Fibroblast of lung (primary cell): ENCODE measurements at places on chromosomes 1 and 21. TPM values are rescaled to one million over a fixed set of nuclear protein-coding genes. Genes with fewer than 3 reads are reported as not detected.
A peak's percentile ranks its signal among the peaks of the same experiment; 100 is the strongest.

SLC25A34 gene
- 0.23 and 0.35 TPM in 2 replicates for polyA plus RNA-seq

GPX7 gene
- 11.6 and 28.9 TPM in 2 replicates for polyA plus RNA-seq

CRYBG2 gene
- polyA plus RNA-seq: not detected in 2 replicates

GPATCH2 gene
- polyA plus RNA-seq: 7.8 and 10.5 TPM in 2 replicates

FCRLB gene
- 0.45 and 1.1 TPM in 2 replicates for polyA plus RNA-seq

KANK4 gene
- polyA plus RNA-seq: not detected in 2 replicates

KCND3 gene
- 0.42 and 9.3 TPM in 2 replicates for polyA plus RNA-seq

- DNase-seq: no peak
These were observed 8.3 kb upstream of the TINAGL1 start for GRCh38 chr1:31567956-31568570.

DNA sequence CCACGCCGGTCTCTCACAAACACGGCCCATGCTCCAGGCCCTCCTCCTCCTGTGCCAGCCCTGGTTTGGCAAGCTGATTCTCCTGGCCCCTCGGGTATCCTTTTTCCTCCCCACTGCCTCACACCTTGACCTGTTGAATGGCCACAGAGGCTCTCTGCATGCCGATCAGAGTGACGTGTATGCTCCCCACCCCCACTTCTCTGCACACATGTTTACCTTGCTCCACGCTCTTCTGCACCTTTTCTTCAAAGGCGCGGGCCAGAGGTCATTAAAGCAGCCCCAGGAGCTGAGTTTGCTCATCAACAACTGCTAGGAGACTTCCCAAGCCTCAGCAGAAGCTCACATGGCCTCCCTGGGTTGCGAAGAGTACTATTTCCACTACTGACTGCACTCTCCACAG is 139.3 kb upstream of the EDN2 start:
- no peak for DNase-seq

GRCh38 chr21:46634966-46635323 is 529 bp upstream of the PRMT2 start:
- peak; percentile 93 for DNase-seq

GRCh38 chr1:154335025-154335714 is 9.8 kb downstream of the ATP8B2 start:
- peak; percentile 70 for DNase-seq

- peak; percentile 21 for DNase-seq
These were observed 478 bp upstream of the PRDM2 start for GRCh38 chr1:13699510-13699909.

DNA sequence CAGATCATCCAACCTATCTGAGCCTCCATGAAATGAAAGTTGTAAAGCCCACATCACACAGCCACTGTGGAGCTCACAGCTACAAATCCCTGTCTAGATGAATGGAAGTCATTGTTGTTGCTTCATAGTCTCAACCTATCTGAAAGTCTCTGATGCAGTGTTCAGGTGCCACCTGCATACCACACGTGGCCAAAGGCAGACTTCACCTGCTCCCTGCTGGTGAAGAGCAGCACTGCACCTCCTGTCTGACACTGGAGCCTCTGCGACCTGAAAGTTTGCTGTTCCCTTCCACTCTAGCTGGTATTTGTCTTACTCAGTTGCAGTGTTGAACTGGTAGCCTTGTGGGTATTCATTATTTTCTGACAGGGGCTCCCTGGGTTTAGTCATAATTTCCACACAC is 18.4 kb downstream of the LORICRIN start:
- no peak for DNase-seq

DNA sequence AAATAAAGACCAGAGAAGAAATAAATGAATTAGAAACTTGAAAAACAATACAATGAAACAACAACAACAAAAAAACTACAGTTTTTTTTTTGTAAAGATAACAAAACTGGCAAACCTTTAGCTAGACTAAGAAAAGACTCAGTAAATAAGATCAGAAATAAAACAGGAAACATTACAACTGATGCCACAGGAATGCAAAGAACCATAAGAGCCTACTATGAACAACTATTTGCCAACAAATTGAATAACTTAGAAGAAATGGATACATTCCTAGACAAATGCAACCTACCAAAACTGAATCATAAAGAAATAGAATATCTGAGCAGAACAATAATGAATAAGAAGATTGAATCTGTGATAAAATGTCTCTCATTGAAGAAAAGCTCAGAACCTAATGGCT is 742.0 kb downstream of the ADGRL2 start:
- DNase-seq: peak; percentile 7

DNA sequence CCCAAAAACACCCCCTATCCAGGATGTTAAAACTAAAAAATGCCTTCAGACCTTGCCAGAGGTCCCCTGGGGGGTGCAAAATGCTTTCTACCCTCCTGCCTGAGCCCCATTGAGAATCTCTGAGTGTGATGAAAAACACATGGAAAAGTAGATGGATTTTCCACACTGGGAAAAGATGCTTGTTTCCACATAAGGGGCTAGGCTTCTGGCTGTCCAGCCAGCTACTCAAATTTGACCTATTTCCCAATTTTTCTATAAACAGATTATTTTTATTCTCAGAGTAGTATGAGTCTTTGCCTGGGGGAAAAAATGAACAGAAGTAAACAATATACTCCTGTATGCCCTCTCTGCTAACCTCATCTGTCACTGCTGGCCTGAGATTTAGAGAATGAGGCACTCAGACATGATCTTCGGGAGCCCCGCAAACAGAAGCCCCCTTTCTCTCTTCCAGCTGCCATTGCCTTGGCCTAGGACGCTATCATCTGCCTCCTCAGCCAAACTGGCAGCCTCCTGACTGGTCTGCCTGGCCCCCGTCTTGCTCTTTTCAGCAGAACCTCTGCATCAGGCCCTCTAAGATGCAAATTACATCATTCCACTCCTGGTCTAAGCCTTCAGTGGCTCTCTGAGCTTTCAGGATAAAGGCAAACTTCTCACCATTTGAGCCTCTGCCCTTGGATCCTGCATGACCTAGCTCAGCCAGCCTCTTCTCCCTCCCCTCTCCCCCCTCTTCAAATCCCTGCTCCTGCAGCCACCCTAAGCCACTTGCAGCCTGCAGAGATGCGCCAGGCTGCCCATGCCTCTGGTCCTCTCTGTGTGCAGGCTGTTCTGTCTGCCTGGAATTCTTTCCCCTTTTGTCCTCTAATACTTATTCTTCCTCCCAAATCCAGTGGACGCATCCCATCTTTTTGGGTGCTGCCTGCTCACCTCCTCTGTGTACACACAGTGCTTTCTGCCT is 39.7 kb upstream of the TMEM125 start:
- no peak for DNase-seq

DNA sequence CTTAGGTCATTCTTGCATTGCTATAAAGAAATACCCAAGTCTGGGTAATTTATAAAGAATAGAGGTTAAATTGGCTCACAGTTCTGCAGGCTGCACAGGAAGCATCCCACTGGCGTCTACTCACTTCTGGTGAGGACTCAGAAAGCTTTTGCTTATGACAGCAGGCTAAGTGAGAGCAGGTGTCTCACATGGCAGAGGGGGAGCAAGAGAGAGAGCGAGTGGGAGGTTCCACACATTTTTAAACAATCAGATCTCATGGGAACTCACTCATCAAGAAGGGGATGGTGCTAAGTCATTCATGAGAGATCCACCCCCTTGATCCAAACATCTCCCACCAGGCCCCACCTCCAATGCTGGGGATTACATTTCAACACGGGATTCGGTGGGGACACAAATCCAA is 13.6 kb upstream of the RGS4 start:
- no peak for DNase-seq

- no peak for DNase-seq
These were observed 8.7 kb downstream of the LAPTM5 start for GRCh38 chr1:30748699-30749401.

DNA sequence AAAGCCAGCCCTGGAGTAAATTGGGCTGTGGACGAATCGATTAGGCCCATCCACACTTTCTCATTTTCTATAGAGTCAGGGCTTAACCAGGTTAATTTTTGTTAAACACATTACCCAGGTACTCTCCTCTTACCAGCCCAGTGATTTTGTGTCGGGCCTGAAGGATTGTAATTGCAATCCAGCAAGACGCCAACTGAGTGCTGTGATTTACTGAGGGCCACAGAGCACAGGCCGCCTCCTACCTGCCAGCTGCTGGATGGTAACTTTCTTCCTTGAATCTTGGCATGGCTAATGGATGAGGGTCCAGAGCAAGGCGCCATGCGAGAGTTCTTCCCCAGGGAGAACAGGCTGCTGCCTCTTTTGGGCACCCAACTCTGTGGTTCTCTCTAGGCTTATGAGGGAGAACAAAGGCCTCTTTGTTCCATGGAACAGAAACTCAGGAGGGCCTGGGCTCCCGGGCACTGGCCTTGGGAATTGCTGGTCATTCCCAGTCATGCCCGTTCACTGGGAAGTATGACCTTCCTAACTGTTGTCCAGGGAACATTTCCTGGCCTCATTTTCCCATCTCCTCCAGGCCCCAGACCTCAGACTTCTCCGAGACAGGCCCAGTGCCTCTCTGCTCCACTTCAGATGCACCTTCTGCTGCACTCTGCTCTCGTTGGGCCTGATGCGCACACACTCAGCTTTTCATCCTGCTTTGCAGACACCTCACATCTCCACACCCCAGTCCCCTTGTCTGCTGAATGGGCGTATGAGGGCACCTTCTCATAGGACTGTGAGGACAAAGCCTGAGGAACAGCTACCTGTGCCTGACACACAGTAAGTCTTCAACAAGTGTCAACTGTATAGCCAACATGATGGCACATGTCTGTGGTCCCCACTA is 57.3 kb downstream of the SYF2 start:
- no peak for DNase-seq

GRCh38 chr1:6427441-6428390 is 3.1 kb downstream of the ESPN start:
- no peak for DNase-seq

- peak; percentile 87 for DNase-seq
These were observed 5.5 kb downstream of the TSEN15 start for GRCh38 chr1:184056921-184057555.

DNA sequence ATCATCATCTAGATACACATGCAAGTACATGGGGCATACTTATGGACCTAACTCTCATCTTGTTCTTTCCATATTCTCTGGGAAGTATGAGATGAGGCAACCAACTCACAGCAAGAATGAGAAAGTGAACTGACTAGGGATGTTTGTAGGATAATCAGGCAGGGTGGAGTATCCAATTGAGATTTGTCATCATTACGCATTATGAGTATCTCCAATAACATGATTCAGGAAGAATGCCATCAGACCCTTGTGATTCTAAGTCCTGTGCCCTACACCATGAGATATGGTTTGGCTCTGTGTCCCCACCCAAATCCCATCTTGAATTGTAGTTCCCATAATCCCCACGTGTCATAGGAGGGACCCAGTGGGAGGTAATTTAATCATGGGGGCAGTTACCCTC is 154.0 kb downstream of the SLC30A10 start:
- no peak for DNase-seq

- DNase-seq: peak; percentile 5
These were observed 182.0 kb upstream of the C21orf91 start for GRCh38 chr21:18000981-18001686.

DNA sequence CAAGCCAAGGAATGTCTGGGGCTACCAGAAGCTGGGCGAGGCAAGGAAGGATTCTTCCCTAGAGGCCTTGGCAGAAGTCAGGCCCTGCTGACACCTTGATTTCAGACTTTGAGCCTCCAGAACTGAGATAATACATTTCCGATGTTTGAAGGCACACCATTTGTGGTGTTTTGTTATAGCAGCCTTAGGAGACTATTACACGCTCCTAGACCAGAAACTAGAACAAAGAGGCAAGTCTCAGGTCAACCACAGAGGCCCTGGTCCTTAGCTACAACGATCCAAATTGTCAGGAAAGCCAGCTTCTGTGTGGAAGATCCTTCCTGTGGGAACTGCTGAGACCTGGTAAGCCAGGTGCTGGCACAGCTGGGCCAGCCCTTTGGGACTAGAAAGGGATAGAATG is 19.7 kb upstream of the AHCTF1 start:
- no peak for DNase-seq

GRCh38 chr21:21230672-21231071 is 232.5 kb downstream of the NCAM2 start:
- DNase-seq: peak; percentile 19

- no peak for DNase-seq
These were observed 146.9 kb downstream of the RHOU start for GRCh38 chr1:228882041-228882770.

DNA sequence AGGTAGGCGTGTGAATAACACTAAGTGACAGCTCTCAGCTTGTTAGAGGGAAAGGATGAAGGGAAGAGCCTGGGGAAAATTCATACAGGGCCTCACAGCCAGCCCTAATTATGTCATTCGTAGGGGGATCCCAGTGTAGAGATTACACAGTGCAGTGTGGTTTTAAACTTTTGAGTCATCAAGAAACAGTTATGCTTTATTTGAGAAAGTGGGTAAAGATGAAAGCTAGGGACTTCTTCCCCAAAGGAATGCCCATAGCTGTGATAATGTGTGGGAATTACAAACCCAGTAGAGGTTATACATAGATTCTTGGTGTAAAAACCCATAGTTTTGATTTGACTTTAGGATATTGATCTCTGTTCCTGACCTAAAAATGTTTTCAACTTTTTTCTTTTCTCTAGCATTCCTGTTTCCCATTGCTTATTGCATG is 1.9 kb downstream of the TTF2 start:
- peak; percentile 89 for DNase-seq

DNA sequence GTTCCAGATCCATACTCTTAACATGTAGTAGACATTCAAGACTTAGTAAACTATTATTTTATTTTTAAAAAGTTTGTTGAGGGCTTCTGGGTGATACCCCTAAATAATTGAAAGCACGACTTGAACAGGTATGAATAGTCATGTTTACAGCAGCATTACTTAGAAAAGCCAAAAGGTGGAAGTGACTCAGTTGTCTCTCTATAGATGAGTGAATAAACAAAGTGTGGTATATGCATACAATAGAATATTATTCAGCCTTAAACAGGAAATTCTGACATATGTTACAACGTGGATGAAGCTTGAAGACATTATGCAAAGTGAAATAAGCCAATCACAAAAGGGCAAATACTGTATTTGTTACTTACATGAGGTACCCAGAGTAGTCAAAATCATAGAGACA is 26.5 kb downstream of the TSNAX start:
- no peak for DNase-seq

DNA sequence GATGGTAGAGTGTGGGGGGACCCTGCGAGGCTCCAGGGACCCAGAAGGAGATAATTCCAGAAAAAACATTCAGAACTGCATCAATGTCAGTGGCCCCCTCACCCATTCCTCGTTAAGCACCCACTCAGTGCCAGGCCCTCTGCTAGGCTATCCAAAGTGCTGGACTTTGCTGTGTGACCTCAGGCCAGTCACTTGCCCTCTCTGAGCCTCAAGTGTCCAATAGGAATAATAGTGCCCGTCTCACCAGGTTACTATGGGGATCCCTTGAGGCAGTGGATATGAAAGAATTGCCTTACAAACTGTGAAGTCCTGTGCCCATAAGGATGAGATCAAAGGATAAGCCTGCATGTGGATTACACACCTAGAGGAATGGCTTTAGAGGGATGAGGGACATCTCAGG is 83.4 kb downstream of the IGSF21 start:
- no peak for DNase-seq
